ENCODE measurements at places on chromosomes 3 and 15. TPM values are rescaled to one million over a fixed set of nuclear protein-coding genes. Genes with fewer than 3 reads are reported as not detected.

Gene RAD51
- 54.5 TPM for total RNA-seq

Gene VEPH1
- not detected for total RNA-seq

Gene CLEC3B
- not detected for total RNA-seq

Gene ECE2
- total RNA-seq, result not detected

Gene IL5RA
- 0.64 TPM for total RNA-seq

Gene CFAP92
- total RNA-seq, result not detected

Gene OIP5
- total RNA-seq, result 17.2 TPM

Gene ITPR1
- 74.3 TPM for total RNA-seq

Gene IL17RC
- 0.22 TPM for total RNA-seq

- DNase-seq, result no peak
Observed at GRCh38 chr3:191721990-191722389, 261.0 kb downstream of the PYDC2 start.

- no peak for DNase-seq
Observed at GRCh38 chr3:57098418-57099310, 38.2 kb downstream of the SPATA12 start.

GRCh38 chr15:42010434-42010833 lies 10.4 kb downstream of the PLA2G4E start:
- DNase-seq, result no peak

- DNase-seq, result no peak
Observed at GRCh38 chr3:190345027-190345821, 23.0 kb upstream of the CLDN1 start.

DNA sequence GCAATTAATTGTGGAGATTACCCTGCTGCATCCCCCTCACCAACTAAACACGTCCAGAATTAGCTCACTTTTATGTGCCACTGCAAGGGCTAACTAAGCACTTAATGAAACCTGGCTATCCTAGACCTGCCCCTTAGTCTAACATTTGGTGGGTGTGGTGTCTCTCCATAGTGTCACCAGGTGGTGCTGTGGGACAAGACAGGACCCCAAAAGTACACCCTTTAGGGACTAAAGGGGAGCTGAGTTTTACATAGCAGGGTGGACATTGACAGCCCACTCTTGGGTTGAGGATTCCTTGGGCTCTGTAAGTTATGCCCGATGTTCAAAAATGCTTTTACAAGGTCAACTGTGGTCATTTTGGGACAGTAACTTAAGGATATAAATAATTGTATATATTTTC lies 5.7 kb downstream of the DUT start:
- DNase-seq, result no peak

GRCh38 chr3:5618170-5618569 lies 430.7 kb downstream of the EDEM1 start:
- DNase-seq, result no peak

DNA sequence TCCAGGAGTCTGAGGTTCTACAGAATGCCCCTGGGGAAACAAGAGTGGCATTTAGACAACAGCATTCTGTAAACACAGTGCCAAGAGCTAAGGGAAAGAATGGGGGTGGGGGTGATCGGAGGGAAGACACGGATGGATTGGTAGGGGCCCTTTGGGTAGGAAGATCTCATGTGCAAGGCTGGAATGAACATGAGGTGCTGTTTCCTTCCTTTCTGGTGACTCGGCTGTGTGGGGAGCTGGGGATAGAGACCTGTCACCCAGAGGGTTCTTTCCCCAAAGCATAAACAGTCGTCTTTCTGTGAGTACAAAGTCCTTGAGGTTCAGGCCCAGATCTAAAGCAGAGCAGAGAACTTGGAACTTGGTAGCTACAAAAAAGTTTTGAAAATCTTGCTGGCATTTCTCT lies 11.7 kb downstream of the TPM1 start:
- DNase-seq, result no peak

- DNase-seq, result no peak
Observed at GRCh38 chr15:92524874-92525565, 130.6 kb downstream of the FAM174B start.

DNA sequence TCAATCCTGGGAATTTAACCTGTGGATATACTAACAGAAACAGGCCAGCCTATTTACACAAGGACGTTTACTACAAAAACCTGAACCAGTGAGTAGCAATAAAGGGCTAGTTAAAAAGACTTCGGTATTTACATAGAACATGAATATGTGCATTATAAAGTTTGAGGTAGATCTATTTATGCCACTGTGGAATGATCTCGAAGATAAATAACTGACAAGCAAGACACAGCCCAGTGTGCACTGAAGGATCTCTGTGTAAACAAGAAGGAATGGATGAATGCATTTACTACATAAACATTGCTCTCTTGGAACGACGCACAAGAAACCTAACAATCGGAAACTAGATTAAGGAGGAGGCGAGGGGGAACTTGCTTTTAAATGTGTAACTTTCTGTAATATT lies 132.0 kb upstream of the NSMCE3 start:
- no peak for DNase-seq

- DNase-seq, result no peak
Observed at GRCh38 chr3:31798840-31799239, 182.2 kb downstream of the OSBPL10 start.

DNA sequence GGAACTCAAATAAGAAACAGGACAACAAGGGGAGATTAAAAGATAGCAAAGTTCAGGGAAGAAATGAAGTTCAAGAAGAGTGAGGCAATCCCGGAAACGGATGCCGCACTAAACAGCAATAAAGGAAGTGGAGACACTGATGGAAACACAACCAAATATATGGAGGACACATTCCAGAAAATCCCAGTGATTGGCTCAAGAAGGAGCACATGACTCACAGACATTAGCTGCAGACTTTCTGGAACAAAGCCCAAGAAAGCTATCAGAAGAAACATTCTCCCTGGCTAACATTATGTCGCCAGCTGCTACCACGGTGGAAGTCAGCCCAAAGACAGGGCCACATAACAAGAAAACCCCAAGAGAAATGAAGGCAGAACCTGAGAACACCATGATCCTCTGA lies 18.1 kb upstream of the VGLL4 start:
- no peak for DNase-seq

- no peak for DNase-seq
Observed at GRCh38 chr3:122512284-122512683, 2.5 kb downstream of the KPNA1 start.

- DNase-seq, result no peak
Observed at GRCh38 chr3:54538346-54538745, 389.5 kb downstream of the LRTM1 start.

DNA sequence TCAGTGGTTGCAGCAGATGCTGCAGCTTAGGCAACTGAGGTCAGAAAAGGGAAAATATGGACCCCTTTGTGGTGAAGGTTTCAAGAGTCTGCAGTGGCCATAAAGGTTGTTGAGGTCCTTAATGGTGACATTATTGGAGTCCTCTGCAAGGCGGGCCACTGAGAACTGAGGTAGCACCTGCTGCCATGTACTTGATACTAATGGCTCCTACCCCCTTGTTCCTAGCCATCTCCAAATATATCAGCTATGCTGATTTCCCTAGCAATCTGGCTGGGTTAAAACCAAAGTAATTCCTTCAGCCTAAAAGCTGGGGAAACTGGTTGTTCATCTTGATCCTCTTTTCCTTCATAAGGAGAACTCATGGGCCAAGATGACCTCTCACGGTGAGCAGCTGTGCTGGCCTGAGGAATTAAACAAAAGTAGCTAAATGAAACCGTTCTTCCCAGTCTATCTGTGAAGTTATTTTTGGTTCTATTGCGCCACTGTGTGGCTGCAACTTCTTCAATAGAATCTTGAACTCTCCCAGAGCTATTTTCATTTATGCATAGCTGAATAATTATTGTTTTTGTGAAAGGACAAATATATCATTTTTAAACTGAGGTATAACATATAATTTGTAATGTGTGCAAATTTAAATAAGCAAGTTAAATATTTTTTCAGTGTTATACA lies 76.1 kb upstream of the PLSCR4 start:
- no peak for DNase-seq

DNA sequence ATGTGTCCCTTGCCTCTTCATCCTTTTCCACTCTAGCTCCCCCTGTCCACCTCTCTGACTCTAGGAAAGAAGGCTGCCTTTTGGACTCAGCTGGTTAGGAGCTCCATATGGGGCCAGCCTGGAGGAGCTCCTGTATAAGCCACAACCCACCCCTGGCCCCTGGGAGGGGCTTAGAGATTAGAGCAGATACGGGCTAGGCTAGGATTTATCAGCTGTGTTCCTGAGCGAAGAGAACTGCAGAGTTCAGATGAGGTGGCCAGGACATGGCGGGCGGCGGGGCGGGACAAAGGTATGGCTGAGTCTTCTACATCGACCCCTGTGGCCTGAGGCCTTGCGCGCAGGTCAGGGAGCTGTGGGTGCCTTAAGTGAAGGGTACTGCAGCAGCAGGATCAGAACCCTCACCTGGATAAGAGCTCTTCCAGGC lies 7.9 kb downstream of the NBEAL2 start:
- no peak for DNase-seq

- DNase-seq, result no peak
Observed at GRCh38 chr3:11510001-11510340, 133.7 kb downstream of the VGLL4 start.

- no peak for DNase-seq
Observed at GRCh38 chr3:160205606-160206005, 19.6 kb upstream of the C3orf80 start.

DNA sequence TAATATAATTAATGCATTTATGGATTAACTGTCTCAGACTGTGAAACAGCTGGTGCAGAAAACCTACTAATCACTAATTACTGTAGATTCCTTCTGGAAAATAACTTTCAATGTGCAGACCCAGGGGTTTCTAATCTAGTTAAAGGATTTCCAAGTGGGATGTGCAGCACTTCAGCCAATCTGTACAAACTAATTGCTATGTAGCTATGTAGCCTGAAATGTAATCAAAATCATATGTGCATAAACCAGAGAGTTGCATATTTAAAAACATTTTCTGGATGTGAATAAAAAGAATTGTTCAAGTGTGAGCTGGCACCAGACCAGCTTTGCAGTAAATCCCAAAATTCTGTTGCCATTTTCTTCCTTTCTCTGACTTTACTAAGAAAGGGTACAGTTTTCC lies 127.5 kb upstream of the CD96 start:
- DNase-seq, result no peak

GRCh38 chr3:33658991-33659848 lies 58.8 kb downstream of the CLASP2 start:
- DNase-seq, result peak; percentile 37

DNA sequence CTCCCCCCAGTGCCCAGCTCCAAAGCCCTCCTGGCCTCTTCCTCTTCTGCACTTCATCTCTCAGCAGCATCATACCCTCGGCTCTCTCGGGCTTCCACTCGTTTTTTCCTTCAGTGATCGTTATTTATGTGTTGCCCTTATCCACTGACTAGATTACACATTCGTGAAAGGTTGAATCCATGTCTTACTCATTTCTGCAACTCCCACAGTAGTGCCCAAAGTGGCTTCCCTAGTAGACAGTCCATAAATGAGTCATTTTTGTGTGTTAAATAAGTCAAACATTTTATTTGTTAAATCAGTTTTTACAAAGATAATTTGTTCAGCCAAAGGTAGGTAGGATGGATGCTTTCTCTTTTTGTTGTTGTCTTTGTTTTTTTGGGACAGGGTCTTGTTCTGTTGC lies 87.4 kb downstream of the CRTC3 start:
- DNase-seq, result no peak

DNA sequence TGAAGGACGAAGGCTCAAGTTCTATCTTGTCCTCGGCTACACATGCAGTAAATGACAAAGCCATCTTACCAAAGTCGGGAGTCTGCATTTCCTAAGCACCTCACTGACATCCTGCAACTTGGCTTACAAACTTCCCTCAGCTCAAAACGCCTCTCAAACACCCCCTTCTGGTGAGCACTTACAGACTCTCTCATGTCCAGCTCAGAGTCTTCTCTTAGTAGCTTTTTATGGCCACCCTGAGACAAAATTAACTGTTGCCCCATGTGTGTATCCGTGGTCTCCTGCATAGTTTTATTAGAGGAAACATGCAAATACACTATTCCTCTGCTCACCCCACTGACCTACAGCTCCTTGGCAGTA lies 819.7 kb downstream of the FHIT start:
- DNase-seq, result no peak

DNA sequence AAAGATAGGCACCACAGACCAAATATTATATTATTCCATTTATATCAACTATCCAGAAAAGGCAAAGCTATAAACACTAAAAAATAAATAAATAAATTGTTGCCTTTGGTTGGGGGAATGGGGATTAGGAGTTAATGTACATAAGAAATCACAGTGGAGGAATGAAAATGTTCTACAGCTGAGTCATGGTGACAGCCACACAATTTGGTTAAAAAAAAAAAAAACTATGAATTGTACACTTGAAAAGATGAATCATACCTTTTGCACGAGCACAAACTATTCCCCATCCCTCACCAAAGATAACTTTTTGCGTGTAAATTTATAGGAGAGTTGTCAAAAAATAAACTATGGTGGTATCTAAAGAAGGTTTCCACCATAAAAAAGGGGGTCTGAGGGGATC lies 103.2 kb downstream of the TBC1D5 start:
- no peak for DNase-seq

DNA sequence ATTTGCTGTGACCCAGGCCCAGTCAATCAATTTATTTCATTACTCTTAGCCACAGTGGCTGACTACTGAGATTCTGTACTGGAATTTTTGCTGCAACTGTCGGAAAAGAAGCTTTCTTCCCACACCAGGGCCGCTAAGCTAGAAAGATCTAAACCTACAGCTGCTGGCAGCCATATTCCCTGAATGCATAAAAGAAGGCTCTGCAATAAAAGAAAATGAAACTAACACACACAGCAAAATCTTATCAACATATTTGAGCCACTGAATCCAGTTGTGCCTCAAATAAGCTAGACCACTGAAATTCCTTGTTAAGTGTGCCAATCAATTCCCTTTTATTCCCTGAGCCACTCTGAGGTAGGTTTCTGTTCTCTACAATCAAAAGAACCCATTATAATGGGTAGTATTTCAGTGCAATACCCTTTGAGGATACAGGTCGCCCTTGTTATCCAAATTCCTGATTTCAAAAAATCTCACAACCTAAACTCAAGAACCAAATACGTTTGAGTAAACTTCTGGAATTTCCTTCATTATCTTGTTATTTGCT lies 60.3 kb downstream of the MYO9A start:
- no peak for DNase-seq

- DNase-seq, result no peak
Observed at GRCh38 chr3:80677796-80678195, 910.0 kb upstream of the ROBO1 start.

DNA sequence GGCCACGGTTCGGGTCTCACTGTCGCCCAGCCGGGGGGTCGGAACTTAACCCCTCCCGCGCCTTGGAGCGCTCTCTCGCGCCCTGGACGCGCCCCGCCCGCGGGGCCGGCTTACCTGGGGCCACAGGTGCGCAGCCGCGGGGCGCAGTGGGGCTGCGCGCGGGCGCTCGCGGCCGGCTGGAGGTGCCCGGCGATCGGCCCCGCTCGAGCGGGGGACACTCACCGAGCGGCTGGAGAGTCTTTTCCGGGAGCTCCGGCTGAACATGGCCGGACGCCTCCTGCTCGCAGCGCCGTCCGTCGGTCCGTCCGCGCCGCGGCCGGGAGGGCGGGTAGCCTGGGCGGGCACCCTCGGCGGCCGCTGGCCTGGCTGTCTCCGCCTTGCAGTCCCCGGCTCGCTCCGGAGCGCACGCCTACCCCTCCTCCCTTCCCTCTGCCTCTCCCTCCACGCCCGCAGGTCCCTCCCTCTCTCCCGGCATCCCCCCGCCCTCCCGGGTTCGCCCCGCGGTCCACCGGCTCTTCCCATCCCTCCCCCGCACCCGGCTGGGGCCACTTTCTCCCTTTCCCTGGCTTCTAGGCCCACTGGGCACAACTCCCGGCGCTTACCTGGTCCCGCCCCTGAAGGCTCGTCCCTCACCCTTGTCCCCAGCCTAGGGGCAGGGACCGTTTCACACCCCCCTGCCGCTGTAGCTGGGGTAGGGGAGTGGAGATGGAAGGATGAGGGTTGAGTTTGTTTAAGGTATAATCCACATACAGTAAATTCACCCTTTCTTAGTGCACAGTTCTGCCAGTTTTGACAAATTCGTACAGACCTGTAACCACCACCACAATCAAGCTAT lies 220.1 kb upstream of the PRICKLE2 start:
- DNase-seq, result no peak

All from activated naive CD8-positive, alpha-beta T cell treated with anti-CD3 and anti-CD28 coated beads, Interleukin-2, amount 10 ng/mL, durations not matched to agents 7 days and 5 days (primary cell).